Activated naive CD4-positive, alpha-beta T cell treated with anti-CD3 and anti-CD28 coated beads, Interleukin-2, amount 50 U/mL, for 72 hours (primary cell): ENCODE measurements at places on chromosomes 1 and 21.

DNA sequence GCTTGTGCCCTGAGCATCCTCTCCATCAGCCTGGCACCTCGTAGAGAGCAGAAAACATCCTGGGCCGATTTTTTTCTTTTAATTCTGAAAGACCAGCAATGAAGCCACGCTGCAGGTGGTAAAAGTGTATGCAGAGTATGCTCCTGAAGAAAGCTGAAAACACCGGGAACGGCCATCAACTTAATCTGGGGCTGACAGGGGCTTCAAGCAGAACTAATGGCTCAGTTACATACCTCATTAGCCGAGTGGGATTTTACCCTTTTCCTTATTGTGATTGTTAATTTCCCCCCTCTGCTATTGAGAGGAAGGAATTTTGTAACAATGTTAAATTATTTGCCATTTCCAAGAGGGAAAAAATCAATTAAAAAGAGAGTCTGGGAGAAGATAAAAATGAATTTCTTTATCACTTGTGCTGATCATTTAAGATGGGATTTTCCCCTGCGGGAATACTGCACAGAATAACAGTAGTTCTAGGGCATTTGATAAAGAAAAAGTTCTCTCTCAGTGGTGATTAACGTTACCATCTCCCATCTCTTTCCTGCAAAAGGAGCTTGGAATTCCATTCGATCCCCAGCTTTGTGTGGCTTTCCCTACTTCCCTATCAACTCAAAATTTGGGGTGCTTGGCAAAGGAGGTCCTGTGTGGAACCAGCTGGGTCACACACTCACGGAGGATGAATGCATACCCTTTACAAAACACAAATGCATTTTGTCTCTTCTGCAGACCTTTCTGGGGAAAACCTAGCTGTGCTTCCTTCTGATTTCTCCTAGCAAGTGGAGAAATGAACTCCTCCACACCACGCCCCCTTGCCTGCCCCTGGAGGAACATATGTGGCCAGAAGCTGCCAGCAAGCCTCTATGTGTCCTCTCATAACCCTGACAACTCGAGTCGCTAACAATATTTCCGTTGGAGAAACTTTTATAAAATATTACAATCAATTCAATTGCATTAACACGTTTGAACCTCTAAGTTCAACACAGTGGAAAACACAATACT, 70.9 kb downstream of the RRAGC start:
- DNase-seq: no peak

- no peak for DNase-seq
Observed at GRCh38 chr1:172269644-172270043, 150.8 kb upstream of the C1orf105 start.

DNA sequence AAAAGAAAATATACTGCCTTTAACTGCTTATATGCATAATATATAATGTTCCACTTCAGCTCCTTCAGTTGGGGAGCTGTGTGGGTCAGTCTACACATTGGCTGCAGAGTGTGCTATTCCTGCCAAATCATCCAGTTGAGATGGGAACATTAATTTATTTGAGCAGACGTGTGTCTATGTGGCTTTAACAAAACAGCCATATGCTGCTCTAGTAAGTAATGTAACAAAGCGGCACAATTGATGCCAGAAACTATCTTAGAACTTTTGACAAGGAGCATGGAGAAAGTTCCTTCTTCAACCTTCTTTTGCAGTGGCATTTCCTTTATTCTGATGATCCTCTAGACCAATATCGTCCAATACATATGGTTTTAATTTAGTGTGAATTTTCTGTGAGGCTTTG, 285.9 kb upstream of the C1orf87 start:
- DNase-seq: no peak

DNA sequence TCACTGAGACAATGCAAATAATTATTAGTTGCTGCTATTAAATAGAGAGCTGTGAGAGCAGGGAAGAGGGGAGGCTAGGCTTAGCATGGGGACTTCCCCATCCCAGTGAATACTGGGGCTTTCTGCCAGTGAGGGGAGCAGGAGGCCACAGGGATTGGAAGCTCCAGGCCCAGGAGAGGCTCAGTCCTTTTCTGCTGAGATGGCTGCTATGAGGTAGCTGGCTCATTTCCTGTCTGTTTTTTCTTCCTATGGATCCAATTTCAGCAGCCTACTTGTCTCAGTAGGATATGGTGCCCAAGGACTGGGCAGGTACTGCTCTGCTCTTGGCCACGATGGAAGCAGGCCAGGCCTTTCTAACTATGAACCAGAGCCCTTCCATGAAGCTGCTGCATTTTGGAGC, 10.0 kb downstream of the STMN1 start:
- no peak for DNase-seq

DNA sequence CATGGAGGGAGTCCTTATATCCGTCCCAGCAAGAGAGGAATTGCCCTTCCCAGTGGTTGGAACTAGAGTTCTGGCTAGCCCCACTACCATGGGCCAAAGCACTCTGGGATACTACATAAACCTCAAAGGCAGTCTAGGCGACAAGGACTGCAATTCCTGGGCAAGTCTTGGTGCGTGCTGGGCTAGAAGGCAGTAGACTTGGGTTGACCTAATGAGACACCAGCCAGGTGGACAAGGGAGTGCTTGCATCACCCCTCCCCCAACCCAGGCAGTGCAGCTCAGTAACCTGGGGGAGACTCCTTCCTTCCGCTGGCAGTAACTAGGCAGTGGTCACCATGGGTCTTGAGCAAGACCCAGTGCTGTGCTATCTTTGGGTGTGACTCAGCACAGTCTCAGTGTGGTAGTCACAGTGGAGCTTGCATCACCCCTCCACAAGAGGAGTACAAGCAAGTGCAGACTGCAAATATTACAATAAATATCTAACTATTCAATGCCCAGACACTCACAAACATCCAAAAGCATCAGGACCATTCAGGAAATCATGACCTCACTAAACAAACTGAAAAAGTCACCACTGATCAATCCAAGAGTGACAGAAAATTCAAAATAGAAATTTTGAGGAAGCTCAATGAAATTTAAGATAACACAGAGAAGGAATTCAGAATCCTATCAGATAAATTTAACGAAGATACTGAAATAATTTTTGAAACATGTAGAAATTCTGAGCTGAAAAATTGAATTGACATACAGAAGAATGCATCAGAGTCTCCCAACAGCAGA, 84.7 kb upstream of the LYPLAL1 start:
- no peak for DNase-seq

DNA sequence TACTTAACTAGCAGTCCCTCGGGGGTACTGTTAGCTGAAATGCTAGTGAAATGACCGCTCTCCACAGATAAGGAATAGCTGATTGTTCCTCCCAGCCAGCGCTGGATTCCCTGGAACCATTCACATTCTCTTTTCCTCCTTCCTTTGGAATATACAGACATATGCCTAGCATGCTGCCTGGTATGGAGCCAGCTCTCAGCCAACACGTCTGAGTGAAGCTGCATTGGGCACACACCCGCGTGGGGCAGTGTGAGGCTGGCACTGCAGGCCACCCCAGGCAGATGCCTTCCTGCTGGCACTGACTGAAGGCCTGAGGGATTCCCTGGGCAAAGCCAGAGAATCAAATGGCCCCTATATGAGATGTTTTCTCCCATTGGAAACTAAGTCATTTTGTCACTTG, 66.7 kb downstream of the TLR5 start:
- no peak for DNase-seq

DNA sequence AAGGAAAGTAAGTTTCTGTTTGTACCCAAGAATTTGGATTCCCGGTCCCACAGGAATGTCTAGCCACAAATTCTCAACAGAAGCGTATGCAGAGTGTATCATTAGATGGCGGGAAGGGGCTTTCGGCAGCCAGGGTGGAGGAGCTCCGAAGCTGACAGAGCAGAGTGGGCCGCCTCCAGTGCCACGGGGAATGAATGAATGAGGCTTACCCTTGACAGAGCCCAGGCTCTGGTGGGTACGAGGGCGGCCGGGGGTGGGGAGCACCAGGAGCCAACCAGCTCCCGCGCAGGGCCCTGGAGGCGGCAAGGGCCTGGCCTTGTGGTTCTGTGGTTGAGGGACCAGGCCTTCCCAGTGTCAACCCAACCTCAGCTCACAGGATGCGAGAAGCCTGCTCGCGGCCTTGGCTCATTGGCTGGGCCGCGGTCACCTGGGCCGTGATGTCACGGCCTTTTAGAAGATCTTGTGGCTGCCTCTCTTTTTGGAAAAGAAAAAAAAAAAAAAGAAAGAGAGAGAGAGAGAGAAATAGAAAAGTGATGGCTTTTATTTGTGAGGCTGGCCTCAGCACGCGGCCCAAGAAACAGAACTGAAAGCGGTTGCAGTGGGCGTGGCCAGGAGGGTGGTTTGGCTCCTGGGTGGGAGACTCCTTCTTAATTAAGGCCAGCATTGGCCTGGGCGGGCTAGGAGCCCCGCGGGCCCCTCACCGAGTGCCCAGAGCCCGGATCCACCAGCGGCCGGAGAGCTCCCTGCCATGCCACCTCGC, 34.9 kb upstream of the RUNX3 start:
- DNase-seq: peak; percentile 98

DNA sequence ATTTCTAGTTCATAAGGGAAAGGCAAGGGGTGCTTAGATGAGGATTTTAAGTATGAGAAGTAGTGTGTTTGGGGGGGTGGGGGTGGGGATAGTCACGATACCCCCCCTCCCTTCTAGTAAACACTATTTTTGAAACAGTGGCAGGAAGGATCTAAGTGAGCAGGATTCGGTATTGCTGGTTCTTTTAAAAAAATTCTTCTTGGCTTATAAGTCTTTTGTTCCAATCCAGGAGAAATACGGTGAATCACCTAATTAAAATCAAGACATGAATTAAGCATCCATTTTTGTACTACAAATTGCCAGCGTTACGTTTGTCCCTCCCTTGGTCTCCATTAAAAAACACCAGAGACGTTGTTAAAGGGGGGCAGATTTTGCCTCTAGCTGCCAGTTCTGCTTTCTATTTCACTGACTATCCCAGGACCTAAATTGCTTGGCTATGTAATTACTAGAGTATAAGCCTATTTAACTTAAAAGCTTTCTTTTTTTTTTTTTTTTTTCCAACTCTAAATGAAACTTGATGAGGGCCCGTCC, 911 bp downstream of the LMO4 start:
- DNase-seq: no peak

GRCh38 chr1:55572878-55573734, 357.9 kb upstream of the USP24 start:
- no peak for DNase-seq

- no peak for DNase-seq
Observed at GRCh38 chr1:171590022-171590421, 32.0 kb upstream of the MYOCOS start.

- DNase-seq: no peak
Observed at GRCh38 chr1:243482141-243483022, 226.5 kb downstream of the SDCCAG8 start.

GRCh38 chr1:228093050-228093906, 9.8 kb downstream of the C1orf35 start:
- DNase-seq: no peak

- DNase-seq: no peak
Observed at GRCh38 chr1:206709772-206710459, 25.2 kb downstream of the MAPKAPK2 start.

DNA sequence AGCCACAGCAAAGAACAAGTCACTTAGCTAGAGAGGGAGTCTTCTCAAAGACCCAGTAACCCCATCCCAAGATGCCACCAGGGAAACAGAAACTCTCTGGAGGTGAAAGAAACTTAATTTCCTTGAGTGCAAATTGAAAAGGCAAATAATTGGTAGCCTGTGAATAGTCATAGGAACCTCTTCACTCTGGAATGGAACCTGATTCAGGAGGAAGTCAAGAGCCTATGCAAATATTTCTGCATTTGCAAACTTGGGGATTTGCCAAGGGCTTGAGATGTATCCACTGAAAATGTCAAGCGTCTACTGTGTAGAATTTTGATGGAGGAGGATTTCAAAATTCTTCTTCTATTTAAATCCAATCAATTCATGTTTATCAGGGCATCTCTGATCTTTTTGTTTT, 5.7 kb downstream of the HIVEP3 start:
- no peak for DNase-seq

DNA sequence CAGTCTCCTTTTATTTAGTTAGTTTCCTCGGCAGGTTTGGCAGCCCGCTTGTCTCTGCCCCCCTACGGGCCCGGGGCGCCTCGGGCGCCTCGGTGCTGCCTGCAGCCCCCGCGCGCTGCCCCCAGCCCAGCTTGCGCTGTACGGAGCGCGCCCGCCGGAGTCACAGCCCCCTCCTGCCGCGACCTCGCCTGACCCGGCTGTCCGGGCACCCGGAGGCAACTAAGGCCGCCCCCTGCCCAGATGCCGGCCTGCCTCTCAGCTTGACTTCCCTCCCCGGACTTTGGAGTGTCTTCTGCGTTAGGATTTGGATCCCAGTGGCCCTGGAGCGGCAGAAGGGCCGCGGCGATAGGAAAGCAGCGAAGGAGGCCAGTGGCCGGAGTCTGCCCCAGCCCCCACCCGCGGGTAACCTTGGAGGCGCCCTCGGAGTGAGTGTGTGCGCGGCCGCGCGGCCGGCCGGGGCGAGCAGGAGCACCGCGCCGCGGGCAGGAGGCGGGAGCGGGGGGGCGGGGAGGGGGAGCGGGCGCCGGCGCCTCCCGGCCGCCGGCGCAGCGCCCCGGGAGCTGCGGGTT, 7.6 kb downstream of the CDKN2C start:
- DNase-seq: peak; percentile 10

DNA sequence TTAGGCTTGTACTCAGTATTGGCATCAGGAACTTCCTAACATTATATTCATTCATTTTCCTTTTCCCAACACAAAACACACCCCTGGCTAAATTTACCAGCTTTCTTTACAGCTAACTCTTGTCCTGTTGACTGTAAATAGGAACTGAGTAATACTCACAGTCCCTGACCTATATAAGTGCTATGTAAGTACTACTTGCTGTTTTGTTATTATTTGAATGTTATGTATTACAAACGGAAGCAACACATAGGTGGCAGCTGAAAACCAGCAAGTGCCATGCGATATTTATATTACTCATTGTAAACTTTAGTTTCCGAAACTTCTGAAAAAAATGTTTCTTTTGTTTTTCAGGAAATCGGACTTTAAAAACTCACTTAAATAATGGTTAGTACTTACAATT, 21.5 kb downstream of the PTGER3 start:
- DNase-seq: no peak

- DNase-seq: no peak
Observed at GRCh38 chr21:41370840-41371684, 9.2 kb downstream of the MX2 start.

DNA sequence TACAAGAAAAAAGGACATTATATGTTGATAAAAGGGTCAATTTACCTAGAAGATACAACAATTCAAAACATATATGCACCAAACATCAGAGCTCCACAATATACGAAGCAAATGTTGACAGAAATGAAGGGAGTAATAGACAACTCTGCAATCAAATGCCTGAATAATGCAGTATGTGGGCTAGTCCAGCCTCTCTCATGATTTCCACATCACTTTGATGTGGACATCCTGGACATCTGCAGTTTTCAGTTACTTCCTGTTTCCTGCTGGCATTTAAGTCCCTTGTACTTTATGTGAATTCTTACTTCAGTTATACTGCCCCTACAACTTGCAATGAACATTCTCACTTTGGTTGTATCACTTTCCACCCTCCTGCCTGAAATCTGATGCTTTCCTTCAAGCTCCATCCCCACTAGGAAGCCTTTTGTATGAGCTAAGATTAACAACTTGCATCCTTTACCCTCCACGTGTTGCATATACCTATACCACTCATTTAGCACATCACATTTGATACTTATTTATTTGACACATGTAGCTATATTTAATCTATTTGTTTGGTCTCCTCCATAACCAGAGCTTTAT, 36.7 kb downstream of the DISC1 start:
- DNase-seq: no peak

- DNase-seq: no peak
Observed at GRCh38 chr1:111417755-111418154, 9.8 kb downstream of the OVGP1 start.

- no peak for DNase-seq
Observed at GRCh38 chr1:64543831-64544230, 73.9 kb downstream of the CACHD1 start.

- no peak for DNase-seq
Observed at GRCh38 chr1:36134031-36134430, 9.0 kb upstream of the COL8A2 start.
